ENCODE measurements at places on chromosomes 3 and 15. TPM values are rescaled to one million over a fixed set of nuclear protein-coding genes. Genes with fewer than 3 reads are reported as not detected.

- no peak for DNase-seq
Measured at GRCh38 chr15:40955930-40956540, 2.8 kb downstream of the CHAC1 start.

- no peak for DNase-seq
Measured at GRCh38 chr15:76398317-76399104, 61.9 kb downstream of the ISL2 start.

- DNase-seq: no peak
Measured at GRCh38 chr3:103684904-103685303, 1250.1 kb downstream of the ZPLD1 start.

DNA sequence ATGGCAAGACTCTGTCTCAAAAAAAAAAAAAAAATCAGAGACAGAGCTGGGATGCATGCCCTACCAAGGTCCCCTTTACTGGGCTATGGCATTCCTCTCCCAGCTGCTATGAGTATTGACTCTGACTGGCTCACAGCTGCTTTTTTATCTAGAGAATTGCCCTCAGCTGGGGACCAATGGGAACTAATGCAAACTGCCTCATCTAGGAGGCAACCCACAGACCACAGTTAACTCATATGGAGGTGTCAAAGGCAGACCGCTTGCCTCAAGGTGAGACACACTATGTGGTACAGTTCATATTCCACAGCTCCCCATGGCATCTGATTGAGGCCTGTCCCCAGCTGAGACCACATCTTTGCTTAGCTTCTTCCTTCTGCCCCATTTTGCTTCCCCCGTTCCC lies 183.5 kb upstream of the EOMES start:
- DNase-seq: no peak

DNA sequence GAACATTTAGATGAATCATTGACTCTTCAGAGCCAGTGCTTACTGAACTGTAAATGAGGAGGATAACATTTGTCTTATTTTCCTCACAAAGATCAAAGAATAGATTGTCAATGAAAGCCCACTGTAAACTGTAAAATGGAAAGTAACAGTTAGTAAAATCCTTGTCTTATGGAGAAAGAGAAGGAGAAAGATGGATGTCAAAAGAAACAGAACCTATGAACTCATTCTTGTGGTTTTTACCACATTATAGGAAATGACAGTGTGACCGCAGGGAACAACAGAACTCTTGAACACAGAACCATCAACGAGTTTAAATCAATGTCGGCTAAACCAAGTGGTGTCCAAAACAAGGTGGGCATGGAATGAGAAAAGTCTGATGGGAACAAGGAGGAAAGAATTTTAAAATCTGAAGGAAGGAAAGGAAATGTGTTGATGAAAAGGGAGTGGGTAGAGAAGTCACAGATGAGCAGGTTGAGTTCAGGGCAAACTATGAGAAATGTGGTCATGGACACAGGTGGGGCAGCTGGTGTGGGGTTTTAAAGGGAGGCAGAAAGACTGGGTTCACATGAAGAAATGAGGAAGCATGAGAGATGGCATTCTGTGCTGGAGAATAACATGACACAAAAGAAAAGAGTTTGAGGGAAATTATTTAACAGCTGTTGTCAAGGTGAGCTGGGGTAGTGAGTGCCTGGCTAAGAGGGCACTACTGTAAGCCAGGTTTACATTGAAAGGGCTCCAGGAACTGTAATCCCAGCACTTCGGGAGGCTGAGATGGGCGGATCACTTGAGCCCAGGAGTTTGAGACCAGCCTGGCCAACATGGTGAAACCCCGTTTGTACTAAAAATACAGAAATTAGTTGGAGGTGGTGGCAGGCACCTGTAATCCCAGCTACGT lies 42.4 kb upstream of the ETV5 start:
- DNase-seq: no peak

GRCh38 chr15:80530737-80531365 lies 126.7 kb downstream of the ARNT2 start:
- DNase-seq: no peak

LMCD1 gene
- 30.0 TPM for polyA plus RNA-seq

IGF2BP2 gene
- polyA plus RNA-seq: 76.0 TPM

SCG3 gene
- polyA plus RNA-seq: 0.57 TPM

GREM1 gene
- 0.60 TPM for polyA plus RNA-seq

GOLGA8A gene
- 129 TPM for polyA plus RNA-seq

FOXL2NB gene
- polyA plus RNA-seq: not detected

All from left renal pelvis (tissue), 4 donors.